Activated CD4-positive, alpha-beta T cell treated with anti-CD3 and anti-CD28 coated beads for 4 hours (primary cell): ENCODE measurements at places on chromosomes 12 and 14.
A peak's percentile ranks its signal among the peaks of the same experiment; 100 is the strongest.

DNA sequence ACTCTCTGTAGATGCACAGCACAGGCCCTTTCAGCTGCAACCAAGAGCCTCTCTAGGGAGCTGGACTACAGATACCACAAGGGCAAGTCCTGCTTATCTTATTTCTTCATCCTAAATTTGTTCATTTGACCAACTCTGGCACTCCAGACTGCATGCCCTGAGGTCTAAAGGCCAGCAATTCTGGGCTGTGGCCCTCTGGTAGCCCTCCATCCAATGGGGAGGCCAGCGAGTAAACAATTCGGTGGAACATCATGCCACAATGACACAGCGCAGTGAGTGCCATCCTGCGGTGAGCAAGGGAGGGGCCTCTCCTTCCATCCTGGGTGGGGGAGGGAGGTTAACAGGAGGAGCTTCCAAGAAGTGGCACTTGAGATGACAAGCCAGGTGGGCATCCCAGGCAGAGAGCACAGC, 652 bp upstream of the SELPLG start:
- peak; percentile 53 for DNase-seq

- DNase-seq: no peak
These were observed 76.1 kb upstream of the KRR1 start for GRCh38 chr12:75587340-75588106.

DNA sequence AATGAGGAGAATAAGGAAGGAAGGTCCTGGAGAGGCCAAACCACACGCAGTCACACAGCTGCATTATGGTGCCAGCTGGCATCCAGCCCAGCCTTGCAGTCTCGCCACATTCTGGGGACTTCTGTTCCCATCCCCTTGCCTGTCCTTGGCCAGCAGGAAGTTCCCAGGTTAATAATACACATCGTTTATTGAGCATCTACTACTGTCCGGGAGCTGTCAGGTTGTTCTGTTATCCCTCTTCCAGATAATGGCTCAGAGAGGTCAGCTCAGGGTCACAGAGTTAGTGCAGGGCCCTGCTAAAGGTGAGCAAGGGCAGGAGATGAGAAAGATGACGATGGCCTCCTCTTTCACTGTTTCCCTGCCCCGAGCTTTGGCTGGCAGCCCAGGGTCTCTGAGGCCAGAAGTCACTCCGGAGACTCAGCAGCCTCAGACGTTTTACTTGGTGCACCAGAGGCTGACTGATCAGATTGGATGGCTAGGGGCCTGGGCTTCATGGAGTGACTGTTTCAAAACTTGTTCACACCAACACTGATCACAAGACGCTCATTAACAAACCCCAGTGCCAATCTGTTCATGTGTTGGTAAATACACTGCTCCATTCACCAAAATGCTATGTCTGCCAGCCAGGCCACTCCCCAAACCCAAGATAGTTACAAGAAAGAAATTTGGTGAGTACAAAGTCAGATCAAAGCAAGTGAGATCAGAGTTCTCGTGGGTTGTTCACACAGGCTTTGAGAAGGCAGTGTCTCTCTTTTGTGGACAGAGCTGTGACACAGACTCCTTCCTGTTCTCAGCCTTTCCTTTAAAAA, 79.2 kb downstream of the B4GALNT3 start:
- DNase-seq: peak; percentile 43

- no peak for DNase-seq
These were observed 13.9 kb upstream of the NUDT4 start for GRCh38 chr12:93363841-93364297.

- no peak for DNase-seq
These were observed 180.9 kb upstream of the PLXNC1 start for GRCh38 chr12:93967454-93967853.
